Skin of body (tissue), 3 donors: ENCODE measurements at places on chromosomes 5 and 9.

GRCh38 chr9:106059886-106060285 is 365.5 kb downstream of the TMEM38B start:
- no peak for DNase-seq

DNA sequence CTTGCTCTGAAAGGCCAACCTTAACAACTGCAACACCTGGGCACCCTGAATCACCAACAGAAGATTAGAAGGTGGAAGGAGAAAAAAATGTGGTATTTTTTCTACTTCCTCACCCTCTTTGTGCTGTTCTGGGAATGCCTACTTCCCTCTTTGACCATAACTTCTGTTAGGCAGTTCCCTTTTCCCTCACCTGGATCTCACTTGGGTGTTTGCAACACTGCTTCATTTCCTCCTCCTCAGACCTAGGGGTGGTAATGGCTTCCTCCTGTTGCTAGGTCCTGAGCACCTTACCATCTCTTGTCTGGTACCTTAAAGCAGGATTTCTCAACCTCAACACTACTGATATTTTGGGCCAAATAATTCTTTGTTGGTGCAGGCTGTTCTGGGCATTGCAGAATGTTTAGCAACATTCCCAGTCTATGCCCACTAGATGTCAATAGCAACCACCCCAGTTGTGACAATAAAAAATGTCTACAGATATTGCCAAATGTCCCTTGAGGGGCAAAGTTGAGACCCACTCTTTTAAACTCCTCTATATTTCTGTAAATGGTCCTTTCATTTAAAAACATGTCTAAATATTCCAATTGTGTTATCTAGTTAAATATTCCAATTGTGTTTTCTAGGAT is 300.0 kb upstream of the VLDLR start:
- DNase-seq, result no peak

DNA sequence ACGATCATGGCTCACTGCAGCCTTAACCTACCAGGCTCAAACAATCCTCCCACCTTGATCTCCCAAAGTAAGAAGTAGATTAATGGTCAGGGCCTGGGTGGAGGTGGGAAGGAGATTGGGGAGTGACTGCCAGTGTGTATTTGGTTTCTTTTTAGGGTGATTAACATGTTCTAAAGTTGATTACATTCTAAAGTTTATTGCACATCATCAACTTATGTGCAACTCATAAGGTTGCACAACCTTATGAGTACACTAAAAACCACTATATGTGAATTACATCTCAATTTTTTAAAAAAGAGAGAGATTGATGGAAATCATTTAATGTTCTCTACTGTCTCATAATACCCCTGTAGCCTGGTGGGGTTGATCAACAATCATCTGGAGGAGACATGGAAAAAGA is 218.1 kb downstream of the AOPEP start:
- DNase-seq, result no peak

DNA sequence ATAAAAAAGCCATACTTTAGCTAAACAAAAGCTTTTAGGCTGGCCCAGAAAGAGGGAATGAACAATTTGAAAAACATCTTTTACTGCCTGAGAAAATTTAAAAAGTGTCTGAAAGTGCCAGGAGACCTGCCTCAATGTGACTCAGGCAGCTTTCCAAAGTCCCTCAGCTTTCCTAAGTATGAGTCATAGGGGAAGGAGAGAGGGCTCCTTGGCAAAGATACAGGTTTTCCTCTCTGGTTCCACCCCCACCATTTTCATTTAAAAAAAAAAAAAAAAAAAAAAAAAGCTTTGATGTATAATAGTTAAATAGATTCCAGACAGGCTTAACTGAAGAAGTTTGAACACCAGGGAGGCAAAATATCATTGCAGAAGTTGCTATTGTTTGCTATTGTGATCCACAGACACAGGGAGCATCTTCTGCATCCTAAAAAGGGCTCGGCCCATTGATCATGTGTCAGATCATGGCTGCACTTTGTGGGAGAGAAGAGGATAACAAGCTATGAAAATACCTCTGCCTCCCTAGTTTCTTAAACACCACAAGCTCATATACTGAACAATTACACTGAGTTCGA is 71.5 kb downstream of the MRPS27 start:
- peak; percentile 41 for DNase-seq

DNA sequence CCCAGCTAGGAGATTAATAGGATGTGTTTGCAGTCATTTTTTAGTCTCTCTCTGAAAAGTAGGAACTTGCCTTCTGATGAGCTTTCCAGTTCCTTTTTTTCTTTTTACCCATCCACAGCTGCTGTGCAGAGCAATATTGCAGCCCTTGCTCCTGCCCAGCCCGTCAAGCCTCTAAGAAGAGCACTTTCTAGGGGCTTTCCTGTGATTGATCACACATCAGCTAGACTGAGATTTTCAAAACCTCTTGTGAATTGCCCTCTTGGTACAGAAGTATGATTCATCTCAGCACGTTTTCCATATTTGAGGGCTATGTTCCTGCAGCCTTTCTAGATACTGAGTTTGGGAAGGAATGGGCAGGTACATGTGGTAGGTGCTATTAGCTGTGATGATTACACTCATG is 93.9 kb downstream of the GALNT10 start:
- DNase-seq, result no peak

- DNase-seq, result peak; percentile 26
Measured at GRCh38 chr5:83145882-83146331, 68.6 kb downstream of the XRCC4 start.

- DNase-seq, result peak; percentile 34
Measured at GRCh38 chr9:15277400-15278090, 29.5 kb downstream of the TTC39B start.

DNA sequence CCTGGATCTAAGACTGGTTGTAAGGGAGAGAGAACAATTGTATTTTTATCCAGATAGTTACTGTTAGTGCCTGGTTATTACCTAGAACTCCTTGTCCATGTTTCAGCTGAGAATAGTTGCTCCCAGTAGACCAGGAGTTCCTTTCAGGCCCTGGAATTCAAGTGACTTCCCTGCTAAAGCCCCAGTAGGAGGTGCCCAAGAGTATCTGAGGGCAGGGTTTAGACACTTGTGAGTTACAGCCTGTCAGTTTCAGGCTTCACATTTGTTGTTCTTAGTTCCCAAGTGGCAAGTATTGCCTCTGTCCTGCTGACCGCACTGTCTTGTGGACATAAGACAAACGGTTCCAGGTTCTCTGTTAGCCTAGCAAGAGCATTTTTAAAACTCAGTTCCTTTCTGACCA is 743.9 kb upstream of the SEMA6A start:
- no peak for DNase-seq

- no peak for DNase-seq
Measured at GRCh38 chr5:66742083-66742895, 146.1 kb downstream of the MAST4 start.

DNA sequence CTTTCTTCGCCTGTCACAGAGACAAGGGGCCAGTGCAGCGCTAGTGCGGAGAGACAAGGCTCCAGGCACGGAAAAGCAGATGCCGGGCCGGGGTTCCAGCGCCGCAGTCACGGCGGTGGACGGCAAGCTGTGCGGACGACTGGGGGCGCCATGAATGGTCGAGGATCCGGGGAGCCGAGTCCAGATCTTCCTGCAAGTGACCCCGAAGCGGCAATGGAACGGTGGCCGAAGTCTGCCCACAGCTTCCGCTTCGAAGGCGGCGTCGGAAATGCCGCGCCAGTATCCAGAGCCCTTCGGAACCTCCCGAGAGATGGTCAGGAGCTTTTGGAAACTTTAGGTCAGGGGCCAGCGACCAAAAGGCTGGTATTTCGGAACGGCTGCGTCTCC is 601 bp upstream of the FAF2 start:
- DNase-seq, result no peak

GRCh38 chr9:6889868-6890267 is 132.1 kb downstream of the KDM4C start:
- DNase-seq, result no peak

- DNase-seq, result no peak
Measured at GRCh38 chr5:11407556-11408145, 496.6 kb downstream of the CTNND2 start.

DNA sequence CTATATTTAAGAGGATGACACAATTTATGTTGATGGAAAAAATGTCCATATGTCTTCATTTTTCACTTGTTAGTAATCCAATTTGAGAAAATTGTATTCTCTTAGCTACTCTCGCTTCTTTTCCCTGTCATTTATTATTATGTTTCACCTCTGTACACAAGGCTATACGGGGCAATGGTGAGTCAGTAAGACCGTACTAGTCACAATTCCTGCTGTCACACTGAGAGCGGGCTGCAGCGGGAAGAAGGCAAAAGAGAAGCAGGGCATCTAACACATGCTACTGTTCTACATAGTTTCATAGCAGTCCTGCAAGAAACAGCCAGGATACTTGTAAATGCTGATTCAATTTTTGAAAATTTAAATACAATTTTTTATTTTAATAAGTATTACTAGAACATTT is 23.3 kb upstream of the PRDM9 start:
- DNase-seq, result no peak
